G401 (cell line): ENCODE measurements at places on chromosomes 5 and 9.

DNA sequence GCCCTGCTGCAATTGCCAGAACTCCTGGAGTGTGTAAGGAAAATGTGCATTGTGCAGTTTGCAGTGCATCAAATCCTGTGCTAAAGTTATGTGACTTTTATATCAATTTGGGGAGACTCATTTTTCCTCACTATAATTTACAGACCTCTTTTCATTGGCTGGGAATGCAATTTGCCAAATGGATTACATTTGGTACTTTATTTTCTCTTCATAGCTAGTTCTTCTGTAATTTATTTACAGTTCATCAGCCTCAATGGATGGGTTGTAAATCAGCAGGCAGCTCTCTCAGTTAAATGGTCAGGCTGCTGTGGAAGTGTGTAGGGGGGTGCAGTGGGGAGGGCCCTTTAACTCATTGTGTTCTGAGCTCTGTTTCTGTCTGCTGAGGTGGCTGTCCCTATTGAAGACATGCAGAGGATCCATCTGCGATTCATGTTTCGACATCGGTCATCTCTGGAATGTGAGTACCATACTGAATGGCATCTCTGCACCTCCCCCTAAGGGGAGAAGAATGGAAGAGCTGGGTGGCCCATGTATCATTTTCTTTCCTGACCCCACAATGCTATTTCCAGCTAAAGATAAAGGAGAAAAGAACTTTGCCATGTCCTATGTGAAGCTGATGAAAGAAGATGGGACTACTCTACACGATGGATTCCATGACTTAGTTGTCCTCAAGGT, 74.6 kb downstream of the DOCK2 start:
- DNase-seq, result no peak

DNA sequence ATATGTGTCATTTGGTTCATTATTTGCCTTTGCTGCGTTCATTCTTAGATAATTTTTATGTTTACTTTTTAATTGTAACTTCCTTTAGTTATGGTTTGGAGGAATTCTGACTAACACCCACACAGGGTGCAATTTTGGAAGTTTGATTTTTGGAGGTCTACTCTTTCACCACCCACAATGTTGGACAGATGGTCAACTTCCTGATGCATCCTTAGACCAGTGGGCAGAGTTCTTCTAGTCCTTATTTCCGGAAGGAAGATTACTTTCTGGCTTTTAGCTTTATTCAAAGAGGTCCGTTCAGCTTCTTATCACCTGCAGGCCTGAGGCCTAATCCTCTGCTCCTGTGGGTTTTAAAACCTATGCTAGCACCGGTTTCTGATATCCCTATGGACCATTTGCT, 126.7 kb downstream of the MTX3 start:
- no peak for DNase-seq

DNA sequence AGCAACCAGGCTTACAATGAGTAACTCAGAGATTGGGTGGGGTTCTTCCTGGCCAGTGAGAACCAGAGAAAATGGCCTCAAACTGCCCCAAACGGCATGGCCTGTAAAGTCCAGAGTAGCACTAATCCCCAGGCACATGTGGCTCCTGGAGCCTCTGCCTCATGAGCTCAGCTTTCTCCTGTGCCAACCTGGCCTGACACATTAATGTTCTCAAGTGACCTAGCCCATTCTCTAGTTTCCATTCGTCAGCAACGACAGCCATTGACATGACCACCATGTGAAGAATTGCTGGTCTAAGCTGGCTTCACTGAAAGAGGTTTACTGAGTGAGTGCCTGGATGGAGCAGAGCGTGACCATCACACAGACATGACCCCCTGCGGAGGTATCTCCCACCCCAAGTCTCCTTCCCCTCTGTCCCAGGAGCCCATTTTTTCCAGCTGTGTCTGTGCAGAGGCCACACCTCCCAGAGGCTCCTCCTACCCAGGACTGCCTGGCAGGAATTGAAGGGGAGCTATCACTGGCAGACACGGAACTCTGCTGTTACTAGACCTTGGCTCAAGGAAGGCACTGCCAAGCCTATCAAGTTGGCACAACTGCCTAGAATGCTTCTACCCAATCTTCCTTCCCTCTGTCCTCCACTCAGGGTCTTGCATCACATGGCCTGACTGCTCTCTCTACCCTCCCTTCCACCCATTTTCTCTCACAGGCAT, 59.0 kb upstream of the BOD1 start:
- DNase-seq, result no peak

- no peak for DNase-seq
Measured at GRCh38 chr9:10112070-10112469, 500.7 kb downstream of the PTPRD start.

GRCh38 chr5:141815051-141815795, 63.0 kb downstream of the PCDH1 start:
- DNase-seq, result peak; percentile 82
